ENCODE measurements at places on chromosomes 2 and 18.

GRCh38 chr2:47086571-47086970 is 68.5 kb downstream of the STPG4 start:
- no peak for DNase-seq

- no peak for DNase-seq
These were observed 12.1 kb upstream of the MAPRE2 start for GRCh38 chr18:35029103-35029502.

GRCh38 chr2:119246884-119247843 is 23.5 kb downstream of the STEAP3 start:
- DNase-seq, result no peak

- no peak for DNase-seq
These were observed 32.5 kb downstream of the GPR45 start for GRCh38 chr2:105274046-105274445.

DNA sequence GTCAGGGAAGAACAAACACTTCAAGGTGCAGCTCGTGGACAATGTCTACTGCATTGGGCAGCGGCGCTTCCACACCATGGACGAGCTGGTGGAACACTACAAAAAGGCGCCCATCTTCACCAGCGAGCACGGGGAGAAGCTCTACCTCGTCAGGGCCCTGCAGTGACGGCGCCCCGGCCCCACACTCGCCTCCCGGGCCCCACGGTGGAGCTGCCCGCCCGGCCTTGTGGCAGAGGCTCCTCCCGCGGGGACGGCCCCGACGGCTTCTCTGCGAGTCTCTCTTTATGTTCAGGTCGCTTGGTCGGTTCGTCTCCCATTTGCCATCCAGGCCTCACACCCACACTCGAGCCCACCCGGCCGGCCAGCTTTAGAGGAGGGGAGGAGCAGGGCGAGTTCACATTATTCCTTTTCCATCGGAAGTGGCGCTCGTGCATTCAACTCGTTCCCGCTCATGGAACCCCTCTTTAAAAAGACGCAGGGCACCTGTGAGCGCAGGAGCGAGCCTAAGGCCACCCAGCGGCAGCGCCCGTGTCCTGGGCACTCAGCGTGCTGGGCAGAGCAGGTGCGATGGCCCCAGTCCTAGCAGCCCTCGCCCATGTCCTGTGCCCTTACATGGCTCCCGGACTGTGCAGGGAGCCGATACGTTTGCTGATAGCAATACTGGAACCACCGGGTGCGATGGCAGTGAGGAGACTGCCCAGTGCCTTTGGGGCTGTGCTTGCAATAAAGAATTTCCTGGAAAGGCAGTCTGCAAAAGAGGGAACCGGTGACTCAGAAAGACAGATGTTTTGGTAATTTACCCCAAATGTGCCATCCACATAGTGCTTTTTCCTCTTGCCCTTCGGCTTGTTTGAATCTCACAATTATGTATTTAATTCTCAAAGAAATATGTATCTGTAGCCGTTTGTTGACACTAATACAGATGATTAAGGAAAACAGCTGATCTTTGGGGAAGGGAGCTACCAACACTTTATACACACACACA is 148.6 kb downstream of the NCK2 start:
- DNase-seq, result no peak

All from HepG2 (cell line).